ENCODE measurements at places on chromosomes 7 and 10.

DNA sequence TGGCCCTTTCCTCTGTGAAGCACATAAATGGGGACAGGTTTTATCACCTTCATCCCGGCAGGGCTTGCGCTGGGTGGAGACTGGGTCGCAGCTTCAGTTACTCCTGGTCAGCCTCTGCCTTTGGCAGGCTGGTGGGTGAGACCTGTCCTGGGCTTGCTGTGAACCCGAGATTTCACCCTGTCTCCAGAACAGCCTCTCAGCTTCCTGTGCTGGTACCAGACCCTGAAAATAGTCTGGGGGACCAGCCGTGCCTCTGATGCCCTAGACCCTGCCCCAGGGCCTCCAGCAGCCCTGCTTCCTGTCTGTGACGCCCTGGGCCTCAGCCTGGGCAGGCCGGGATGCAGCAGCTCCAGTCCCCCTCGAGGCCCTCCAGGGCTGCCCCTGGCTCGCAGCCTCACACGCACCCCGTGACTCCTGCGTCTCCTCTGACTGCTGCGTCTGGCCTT lies 13.2 kb upstream of the PWWP2B start:
- DNase-seq, result no peak

GRCh38 chr10:76667408-76668370 lies 969.9 kb downstream of the KCNMA1 start:
- DNase-seq, result no peak

GRCh38 chr10:129879655-129880054 lies 84.4 kb downstream of the EBF3 start:
- DNase-seq, result no peak

GRCh38 chr10:76303682-76304316 lies 872.4 kb downstream of the LRMDA start:
- DNase-seq, result no peak

GRCh38 chr10:21097926-21098355 lies 200.8 kb upstream of the NEBL start:
- no peak for DNase-seq

DNA sequence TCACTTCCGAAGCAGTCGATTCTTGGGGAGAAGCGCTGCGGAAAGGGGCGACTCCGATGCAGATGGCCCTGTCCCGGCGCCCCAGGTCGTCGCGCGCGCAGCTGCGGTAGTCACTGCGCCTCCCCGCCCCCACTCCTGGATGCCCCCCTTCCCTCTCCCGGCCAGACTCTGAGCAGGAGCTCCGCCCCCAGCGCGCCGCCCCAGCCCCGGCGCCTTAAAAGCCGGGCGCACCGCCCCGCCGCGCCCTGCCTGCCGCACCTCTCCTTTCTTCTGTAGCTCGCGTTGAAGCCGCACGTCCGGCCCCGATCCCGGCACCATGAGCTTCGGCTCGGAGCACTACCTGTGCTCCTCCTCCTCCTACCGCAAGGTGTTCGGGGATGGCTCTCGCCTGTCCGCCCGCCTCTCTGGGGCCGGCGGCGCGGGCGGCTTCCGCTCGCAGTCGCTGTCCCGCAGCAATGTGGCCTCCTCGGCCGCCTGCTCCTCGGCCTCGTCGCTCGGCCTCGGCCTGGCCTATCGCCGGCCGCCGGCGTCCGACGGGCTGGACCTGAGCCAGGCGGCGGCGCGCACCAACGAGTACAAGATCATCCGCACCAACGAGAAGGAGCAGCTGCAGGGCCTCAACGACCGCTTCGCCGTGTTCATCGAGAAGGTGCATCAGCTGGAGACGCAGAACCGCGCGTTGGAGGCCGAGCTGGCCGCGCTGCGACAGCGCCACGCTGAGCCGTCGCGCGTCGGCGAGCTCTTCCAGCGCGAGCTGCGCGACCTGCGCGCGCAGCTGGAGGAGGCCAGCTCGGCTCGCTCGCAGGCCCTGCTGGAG lies at the start of gene INA:
TSS of gene INA (plus strand) at position 243 of the 817 bp plus-strand sequence. CDS start at position 317, 74 bp downstream.
- no peak for DNase-seq

DNA sequence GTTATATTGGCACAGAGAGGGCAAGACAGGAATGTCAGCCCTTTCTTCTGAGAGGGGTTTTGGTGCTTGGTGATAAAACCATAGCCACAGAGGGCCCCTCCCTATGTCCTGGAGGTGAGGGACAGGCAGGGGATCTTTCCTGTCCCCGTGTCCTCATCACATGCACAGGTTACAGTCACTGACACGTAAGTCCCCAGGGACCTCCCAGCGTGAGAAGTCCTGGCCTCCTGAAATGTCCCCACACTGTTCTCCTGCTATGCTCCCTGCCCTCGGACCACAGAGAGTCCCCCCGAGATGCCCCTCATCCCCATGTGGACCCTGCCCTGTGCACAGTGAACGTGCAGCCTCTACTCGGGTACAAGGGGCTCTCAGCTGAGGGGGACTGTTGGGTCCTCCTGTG lies 260.4 kb downstream of the ZMYND11 start:
- DNase-seq, result no peak

GRCh38 chr7:46880508-46881196 lies 701.3 kb downstream of the TNS3 start:
- DNase-seq, result no peak

GRCh38 chr10:24883176-24883575 lies 69.2 kb downstream of the PRTFDC1 start:
- DNase-seq, result no peak

- no peak for DNase-seq
These were observed 175.9 kb downstream of the USP6NL start for GRCh38 chr10:11435581-11435981.

DNA sequence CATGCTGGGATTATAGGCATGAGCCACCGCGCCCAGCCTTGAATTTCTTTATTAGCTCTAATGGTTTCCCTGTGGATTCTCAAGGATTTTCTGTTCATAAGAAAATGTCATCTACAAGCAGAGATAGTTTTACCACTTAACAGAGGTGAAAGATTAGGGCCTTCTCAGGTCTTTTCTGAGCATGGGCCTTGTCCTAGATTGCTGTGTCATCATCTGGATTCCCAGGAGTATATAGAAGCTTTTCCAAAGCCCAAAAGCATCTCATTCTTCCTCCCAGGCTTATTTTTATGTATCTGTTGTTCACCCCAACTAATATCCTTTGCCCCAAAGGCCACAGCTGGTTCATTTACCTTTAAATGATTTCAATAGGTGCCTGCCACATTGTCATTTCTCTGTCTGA lies 13.7 kb upstream of the ZNF248 start:
- no peak for DNase-seq

GRCh38 chr7:93148144-93148543 lies at the start of gene SAMD9L:
Gene SAMD9L (minus strand): TSS chr7:93148385. CDS start chr7:93135971, 12,414 bp downstream.
- DNase-seq, result no peak

GRCh38 chr10:79123547-79123963 lies 54.8 kb downstream of the ZMIZ1 start:
- DNase-seq, result no peak

DNA sequence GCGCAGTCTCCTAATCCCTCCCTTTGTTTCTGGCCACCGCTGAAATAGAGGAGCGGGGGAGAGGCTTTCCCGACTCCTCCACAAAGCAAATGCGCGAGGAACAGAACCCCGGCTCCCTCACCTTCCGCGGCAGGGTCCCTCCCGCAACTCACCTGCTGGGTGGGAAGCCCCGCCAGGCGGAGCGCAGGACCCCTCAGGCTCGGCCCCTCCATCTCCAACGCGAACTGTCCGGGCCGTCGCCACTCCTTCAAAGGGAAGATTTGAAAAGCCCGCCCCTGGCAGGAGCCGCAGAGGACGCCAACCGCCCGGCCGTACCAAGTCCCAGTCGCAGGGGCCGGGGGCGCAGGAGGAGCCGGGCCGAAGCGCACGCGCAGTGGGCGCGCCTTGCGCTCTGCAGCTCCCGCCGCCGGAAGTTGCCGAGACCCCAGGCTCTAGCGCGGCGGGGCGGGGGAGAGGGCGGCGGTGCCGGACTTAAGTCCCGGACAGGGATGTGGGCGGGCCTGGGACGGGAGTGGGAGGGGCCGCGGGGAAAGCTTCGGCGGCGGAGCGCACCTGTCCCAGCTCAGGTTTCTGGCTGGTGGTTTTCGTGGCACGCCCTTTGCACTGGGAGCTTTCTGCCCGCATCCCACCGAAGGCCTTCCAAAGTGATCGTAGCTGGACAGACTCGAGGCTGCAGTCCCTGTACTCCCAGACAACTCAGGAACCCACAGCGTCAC lies at the start of gene RTKN2:
TSS of gene RTKN2 (minus strand) at position 446 of the 716 bp plus-strand sequence. CDS start at position 212, 234 bp downstream.
- peak; percentile 59 for DNase-seq

DNA sequence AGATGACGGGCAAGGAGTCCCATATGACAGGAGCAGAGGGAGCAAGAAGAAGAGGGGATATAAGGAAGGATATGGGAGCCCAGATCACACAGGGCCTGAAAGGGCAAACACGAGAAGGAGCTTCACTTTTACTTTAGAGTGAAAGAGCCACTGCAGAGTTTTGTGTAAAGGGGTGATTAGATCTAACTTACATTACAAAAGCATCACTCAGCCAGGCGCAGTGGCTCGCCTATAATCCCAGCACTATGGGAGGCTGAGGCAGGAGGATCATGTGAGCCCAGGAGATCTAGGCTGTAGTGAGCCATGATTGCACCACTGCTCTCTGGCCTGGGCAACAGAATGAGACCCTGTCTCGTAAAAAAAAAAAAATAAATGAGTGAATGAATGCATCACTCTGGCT lies 91.1 kb downstream of the MPP7 start:
- DNase-seq, result no peak

DNA sequence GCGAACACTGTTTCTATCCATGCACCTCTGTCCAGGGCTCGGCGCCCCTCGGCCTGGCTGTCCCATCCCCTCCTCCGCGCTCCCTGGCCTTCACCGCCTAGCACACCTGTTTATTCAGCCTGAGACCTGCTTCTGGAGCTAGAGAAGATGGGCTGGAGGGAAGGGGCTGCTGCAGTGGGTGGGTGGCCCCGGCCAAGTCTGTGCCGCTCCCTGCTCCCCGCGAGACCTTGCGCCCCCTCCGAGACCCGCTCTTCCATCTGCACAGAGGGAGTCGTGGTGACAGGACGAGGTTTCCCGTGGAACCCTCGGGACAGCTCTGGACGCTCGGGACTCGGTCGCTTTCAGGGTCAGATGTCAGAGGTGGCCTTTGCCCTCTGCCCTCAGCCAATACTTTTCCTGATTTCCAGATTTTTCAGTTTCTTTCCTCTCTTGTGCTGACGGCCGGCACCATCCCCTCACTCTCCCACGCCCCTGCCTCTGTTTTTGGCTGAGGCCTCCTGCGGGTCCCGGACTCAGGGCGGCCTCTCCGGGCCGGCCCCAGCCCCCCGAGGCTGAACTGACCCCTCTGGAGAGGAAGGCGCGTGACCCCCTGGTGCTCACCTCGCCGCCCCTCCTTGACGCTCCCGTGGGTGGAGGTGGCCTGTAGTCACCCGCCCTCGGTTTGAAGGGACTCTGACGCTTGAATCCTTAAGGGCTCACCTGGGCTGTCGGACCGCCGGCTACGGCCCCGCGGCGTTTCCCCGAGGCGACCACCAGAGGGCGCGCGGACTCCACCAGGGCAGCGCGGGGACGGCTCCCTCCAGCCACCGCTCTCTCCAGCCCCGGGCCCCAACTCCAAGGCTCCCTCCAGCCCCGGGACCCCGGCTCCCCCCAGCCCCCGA lies 15.6 kb downstream of the SHH start:
- peak; percentile 67 for DNase-seq

DNA sequence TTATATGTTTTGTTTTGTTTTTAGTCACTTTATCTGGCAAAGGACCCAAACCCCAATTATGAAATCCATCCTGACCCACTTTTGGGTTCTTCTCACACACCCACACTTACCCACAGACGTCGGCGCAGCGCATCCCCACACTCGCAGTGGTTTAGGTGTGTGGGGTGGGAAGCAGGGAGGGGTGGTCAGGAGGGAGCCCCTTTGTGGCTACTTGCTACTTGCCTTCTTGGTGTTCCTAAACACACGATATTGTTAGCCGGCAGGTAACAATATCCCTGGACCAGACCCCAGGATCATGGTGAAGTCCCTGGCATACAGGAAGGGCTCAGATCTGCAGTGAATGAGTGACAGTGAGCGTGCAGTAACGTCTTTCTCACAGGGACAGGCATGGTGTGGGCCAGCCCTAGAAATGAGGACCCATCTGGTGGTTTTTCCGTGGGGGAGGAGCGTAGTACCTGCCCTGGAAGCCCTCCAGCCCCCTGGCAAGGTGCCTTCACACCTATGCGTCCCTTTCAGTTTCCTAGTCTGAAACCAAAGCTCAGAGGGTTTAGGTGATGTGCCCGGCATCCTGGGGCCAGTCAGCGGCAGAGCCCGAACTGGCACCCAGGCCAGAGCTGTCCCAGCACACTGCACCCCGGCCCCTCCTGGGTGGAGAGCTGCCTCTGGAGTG lies 4.4 kb downstream of the SPOCK2 start:
- peak; percentile 49 for DNase-seq

GRCh38 chr7:119123326-119123725 lies 898.8 kb downstream of the ANKRD7 start:
- no peak for DNase-seq
